ENCODE measurements at places on chromosomes 2 and 18. TPM values are rescaled to one million over a fixed set of nuclear protein-coding genes. Genes with fewer than 3 reads are reported as not detected.

GRCh38 chr18:77248873-77249568 lies 627 bp upstream of the GALR1 start:
- no peak for DNase-seq

- no peak for DNase-seq
Observed at GRCh38 chr18:10064267-10064666, 150.5 kb downstream of the VAPA start.

DNA sequence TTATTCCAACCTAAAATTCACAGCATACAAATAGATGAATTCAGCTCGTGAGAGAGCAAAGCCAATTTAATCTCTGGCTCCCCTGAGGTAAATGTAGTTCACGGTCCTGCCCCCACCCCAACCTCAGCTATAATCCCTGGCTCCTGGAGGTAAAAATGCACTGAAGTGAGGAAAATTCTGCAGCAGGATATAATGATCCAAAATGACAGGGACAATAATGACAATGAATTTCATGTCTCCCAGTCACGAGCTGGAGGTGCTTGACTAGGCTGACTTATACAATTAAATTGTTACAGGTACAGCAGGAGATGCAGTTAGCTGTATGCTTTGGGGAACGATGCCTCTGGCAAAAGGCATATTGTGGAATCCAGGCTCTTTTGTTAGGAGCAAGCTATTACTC lies 82.0 kb downstream of the GPD2 start:
- DNase-seq, result no peak

DNA sequence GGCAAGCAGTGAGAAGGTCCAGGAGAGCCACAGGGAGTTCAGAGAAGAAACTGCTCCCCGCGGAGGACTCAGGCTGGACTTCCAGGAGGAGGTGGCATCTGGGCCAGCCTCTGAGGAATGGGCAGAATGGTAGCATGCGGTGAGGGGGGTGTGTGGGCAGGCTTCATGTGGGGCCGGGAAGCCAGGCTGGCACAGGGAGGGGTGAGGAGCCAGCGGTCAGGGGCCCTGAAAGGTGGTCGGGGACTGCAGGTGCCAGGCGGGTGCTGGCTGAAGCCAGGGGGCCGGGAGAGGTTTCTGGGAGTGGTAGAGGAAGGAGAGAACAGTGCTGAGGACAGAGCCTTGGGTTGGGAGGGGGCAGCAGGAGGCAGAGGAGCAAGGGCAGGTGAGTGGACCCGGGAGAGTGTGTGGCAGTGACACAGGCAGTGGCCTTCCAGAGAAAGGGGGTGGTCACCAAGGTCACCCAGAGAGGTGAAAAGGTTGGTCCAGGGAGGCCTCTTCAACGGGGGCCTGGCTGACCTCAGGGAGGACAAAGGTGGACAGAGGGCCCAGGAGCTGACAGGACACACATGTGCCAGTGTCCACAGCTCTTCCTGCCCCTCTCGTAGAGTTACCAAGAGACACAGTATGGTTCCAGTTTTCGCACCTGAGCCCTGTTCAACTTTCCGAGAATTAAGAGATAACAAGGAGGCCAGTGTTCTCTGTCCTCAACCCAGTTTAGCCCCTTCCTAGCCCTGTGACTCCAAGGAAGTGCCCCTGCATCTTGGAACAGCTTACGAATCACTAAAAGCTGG lies 101.2 kb upstream of the ASB18 start:
- DNase-seq, result no peak

DNA sequence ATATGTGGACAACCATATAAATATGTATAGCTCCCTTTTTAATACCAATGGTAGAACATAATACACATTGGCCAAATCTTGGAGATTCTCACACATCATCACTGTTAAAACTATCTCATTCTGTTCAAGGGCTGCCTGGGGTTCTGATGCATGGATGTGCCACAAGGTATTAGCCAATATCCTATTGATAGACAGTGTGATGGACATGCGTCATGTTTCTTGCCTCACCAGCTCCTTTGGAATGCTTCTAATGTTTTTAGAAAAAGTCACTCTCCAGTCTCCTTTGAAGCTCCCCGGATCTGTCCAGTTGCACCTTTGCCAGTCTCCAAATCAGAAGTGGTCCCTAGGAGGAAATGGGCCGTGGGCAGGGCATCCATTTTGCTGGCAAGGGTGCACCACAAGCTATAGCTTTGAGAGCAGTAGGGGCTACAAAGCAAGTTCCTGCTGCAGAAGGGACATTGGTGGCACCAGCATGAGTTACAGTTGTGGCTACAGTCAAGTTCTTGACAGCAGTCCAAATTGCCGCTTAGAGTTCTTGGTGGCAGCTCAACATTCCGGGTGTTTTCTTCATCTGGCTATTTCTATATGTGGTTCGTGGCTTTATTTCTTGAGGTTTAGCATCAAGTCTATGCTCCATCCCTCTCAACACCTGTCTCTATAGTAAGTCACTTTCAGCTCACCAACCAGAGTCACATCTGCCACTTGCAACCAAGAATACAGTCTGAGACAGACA lies 25.1 kb upstream of the ATRAID start:
- DNase-seq, result no peak

Gene BCL11A
- total RNA-seq, result 29.0 TPM
